ENCODE measurements at places on chromosomes 13 and 19.

- DNase-seq: no peak
Measured at GRCh38 chr13:82248762-82249161, 1633.5 kb downstream of the SLITRK1 start.

- DNase-seq: peak; percentile 47
Measured at GRCh38 chr13:51068501-51068900, 42.6 kb downstream of the C13orf42 start.

GRCh38 chr19:31589109-31589508 lies 239.9 kb upstream of the TSHZ3 start:
- DNase-seq: no peak

GRCh38 chr13:76017861-76018556 lies 381.9 kb downstream of the LMO7 start:
- DNase-seq: no peak

DNA sequence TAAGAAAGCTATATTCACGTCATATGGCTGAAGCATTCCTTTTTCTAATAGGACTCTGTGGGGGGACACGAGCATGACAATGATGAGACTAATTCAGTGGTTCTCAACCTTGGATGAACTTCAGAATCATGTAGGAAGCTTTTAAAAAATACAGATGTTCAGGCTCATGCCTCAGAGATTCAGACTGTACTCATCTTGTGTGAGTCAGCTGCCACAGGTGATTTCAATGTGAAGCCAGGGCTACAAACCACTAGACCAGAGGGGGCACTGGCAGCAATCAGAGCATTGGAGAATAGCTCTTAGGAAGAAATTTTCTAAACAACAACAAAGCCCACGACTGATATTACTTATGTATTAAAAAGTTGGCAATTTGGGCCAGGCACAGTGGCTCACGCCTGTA lies 91.7 kb downstream of the SERP2 start:
- DNase-seq: no peak

Measured in left ventricle myocardium superior (tissue), 1 donor.